ENCODE measurements at places on chromosomes 3 and 15.

- no peak for DNase-seq
Measured at GRCh38 chr3:120100711-120101110, 6.5 kb upstream of the GSK3B start.

DNA sequence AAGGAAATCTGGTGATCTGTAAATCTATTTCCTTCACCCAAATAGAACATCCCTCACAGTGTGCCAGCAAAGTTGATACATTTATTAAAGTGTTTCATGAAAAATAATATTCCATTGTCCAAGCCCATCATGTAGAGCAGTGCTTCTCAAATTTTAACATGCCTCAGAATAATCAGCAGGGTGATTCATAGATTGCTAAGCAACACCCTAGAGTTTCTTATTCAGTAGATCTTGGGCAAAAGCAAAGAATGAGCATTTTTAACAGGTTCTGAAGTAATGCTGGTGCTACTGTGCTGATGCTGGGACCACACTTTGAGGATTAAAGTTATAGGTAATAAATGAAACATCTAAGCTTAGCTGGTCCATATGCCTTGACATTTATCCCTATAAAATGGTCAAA lies 210.5 kb downstream of the ZIC4 start:
- no peak for DNase-seq

- DNase-seq, result no peak
Measured at GRCh38 chr15:29034593-29035335, 149.0 kb downstream of the APBA2 start.

- no peak for DNase-seq
Measured at GRCh38 chr3:49617390-49618013, 56.6 kb upstream of the APEH start.

DNA sequence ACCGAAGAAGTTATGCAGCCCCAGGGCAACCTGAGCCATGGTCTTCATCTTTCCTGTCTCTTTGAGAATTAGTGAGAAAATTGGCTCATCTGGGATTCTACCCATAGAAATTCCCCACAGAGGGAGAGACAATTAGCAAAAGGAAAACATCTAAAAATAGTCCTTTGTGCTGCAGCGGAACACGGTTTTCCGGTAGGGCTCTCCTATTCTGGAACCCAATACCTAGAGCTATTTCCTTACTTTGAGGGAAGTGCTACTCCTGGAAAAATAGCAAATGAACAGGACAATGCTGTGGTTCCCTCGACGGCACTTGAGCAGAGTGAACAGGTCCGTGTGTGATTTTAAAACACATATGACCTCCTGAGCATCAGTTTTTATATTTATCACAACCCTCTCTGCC lies 210.5 kb downstream of the FGF12 start:
- DNase-seq, result no peak

DNA sequence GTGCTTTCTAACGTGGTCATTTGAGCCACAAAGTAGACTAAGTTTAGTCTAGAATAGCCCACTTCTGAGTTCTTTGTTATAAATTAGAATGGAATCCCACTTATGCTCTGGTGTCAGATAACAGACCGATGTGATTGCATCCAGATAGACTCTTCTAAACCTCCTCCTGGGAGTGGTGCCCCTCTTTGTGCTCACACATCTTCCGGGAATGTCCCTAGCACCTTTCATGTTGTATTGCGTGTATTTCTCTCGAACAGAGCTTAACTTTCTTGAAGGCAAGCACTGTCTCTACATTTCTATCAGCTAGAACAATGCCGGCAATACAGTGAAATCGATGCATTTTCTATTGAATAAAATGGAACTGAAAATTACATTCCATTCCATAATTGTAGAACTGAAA lies 23.0 kb downstream of the CP start:
- DNase-seq, result no peak

DNA sequence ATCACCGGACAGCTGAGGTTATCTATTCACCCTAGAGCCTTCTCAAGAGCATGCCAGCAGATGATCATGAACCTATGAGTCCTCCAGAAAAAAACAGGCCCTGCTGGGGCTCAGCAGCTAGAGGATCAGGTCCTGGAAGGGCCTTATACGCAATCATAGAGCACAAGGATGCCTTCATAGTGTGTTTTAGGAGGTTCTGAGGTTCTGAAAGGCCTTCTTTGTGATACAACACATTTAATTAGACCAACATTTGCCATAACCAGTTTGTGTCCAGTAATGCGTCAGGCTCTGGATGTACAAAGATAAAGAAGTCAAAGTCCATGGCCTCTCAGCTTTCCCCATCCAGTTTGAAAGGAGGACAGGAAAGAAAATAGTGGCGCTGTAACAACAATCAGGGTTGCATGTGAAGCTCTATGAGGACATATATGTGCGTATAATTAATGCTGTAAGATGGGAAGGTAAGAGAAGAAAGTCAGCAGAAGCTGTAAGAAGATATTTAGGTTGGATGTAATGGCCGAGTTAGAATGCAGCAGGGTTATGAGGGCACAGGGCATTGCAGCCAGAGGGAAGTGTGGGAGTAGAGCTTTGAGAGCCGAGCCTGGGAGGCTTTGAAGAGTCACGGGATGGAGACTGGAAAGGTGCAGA lies 302.6 kb upstream of the TBL1XR1 start:
- no peak for DNase-seq

- DNase-seq, result no peak
Measured at GRCh38 chr15:52617026-52617425, 48.2 kb upstream of the ARPP19 start.

DNA sequence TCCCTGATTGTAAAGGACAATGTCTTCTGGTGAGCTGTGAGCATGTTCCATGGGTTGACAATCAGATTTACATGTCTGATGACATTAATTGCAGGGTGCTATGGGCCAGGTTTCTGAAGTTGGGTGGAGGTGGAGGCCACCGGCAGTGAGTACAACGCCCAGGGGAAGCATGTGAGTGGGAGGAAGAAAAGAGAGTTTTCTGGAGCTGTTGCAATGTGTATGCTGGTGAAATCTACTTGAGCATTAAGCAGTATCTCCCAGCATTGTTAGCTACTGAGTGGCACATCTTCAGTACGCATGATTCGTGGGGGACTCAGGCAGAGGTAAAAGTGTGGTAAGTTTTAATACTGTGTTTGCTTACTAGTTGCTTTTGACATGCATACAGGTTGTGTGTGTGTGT lies 26.6 kb downstream of the TMEM45A start:
- DNase-seq, result no peak

DNA sequence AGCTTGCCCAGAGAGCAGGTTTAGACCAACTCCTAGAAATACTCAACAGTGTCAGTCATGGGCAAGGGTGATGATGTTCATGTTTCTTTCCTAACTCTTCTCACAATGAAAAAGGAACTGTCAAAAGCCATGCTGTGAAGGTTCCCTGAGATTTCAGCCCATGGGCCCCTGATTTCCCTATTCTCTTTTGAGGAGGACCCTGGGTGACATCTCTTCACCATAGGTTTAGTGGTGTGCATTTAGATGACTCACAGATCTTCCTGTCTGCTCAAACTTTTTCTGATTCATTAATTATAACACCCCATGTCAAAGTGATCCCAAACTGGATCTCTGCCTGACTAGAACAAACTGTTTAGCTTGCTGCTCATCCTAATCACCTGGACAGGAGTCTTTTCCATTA lies 108.0 kb downstream of the BBX start:
- no peak for DNase-seq

- no peak for DNase-seq
Measured at GRCh38 chr3:54939557-54940300, 11.9 kb upstream of the LRTM1 start.

DNA sequence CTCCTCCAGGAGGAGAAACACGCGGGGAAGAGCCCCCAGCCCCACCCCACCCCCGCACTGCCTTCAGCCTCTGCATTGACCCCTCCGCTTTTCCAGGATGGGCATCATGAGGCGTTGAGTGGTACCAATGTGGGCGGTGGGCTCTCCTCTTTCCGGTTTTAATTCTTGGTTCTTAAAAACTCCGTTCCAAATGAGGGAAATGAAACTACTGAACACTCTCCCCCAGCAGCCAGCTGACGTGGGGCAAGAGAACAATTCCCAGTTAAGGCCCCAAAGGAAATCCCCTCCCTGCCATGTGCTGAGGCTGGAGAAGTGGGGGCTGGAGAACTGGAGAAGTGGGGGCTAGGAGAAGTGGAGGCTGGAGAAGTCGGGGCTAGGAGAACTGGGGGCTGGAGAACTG lies 5.3 kb upstream of the NRROS start:
- DNase-seq, result no peak

GRCh38 chr3:13348661-13349396 lies 71.3 kb downstream of the NUP210 start:
- DNase-seq, result no peak

- DNase-seq, result peak; percentile 30
Measured at GRCh38 chr3:141368062-141368924, at the start of gene ZBTB38. ZBTB38 (plus strand) TSS chr3:141368504; CDS start chr3:141442389, 73,885 bp downstream.

DNA sequence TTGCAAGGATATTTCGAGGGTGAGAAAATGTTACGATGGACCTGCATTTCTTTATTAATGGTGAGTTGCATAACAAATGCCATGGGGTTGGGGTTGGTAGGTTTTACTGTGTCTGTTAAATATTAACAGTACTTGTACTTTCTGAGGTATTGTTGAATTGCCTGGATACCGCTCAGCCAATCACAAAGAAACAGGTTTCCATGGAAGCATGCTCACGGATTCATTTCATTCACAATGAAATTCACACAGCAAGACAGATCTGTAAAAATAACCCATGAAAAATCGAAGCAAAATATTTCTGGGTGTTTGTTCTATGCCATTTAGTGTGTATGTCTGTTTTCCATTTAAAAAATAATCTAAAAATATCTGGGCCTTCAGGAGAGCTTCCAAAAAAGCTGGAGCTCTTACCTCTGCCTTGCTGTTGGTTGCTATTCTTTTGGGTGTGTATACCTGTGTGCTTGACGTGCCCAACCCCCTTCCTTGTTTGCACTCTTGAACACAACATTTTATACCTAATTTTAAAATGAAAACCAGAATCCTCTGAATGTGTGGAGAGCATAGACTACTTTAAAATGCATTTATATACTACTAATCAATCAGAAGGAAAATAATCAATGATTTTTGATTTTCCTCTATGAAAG lies 479.8 kb upstream of the TBL1XR1 start:
- no peak for DNase-seq

DNA sequence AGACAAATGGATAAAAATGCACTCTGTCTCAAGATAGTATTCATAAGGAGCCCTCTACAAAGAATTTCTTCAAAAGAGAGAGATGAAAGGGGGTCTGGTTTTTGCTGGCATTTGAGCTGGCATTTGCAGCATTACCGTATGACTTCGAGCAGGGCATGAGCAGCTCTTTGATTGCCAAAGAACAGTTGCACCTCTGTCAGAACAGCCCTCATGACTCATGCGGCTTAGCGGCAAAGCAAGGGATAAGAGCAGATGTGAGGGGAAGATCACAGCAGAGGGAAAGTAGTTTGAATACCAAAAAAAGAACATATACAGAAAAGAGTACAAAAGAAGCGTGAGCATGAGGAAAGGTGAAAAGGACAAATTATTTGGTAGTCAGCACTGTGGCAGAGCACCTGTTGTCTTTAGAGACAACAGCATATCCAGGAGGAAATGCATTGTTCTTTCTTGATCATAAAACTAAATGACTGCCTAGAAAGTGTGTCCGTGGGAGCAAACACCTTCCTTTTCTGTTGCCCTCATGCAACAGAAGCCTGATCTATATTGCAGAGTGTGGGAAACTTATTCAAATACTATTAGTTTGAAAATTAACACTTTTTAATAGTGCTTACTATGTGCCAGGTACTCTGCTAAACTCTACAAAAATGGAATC lies 80.5 kb upstream of the SLC24A5 start:
- DNase-seq, result no peak

DNA sequence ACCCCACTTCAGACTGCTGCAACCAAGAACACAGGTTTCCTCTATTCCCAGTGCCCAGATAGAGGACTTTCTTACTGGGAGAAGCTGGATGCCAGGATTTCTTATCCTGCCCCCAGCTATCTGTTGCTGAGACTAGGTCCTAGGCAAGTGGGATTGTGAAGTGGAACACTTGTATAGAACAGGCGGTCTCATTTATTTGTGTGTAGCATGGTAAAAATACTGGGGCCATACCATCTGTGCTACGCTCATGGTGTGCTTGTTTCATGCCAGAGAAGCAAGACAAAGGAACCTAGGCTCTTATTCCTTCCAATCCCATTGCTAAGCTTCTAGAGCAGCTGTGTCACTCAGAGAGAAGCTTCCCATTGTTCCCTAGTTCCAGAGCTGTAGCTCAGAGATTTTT lies 191.5 kb upstream of the EPHA6 start:
- DNase-seq, result no peak

DNA sequence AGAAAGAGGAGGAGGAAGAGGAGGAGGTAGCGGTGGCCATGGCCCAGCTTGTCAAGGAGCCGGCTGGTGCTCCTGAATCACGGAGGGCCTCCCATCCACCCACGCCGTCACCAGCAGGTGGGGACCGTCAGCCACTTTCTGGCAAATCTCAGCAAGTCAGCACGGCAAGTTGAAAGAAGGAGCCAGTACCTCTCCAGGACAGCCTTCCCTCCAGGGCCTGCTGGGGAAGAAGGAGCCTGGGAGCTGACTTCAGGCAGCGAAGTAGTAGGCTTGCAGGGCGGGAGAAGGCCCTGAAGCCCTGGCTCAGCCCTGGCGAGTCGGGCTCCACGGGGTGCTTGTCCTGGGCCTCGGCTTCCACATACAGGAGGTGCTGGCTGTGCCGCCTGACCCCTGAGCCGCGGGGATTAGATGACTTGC lies 99.2 kb upstream of the TRPM1 start:
- DNase-seq, result peak; percentile 78

DNA sequence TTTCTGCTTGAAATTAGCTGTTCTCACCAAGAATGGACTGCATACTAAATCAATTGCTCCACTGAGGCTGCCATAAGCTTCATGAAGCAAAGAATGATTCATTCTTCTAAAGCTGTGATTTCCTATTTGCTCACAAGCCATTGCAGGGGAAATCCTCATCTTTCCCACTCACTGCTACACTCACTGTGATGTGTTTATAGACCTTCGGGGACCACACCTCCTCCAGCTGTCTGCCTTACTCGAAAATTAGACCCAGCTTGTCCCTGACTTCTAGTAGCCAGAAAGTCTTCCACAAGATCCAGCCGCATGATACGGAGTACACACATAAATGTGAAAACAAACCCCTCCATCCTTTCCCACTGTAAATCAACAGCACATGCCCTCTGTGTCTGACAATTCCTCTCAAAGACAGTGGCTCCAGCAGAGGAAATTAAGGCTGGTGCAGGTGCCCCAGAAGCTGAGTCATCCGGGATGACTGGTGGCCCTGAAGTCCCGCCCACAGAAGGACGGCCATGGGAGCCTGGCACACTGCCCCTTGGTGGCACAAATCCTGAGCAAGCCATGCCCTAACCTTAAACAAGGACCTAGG lies 172.0 kb downstream of the STT3B start:
- no peak for DNase-seq

GRCh38 chr15:41494922-41495735 lies 1.5 kb downstream of the ITPKA start:
- no peak for DNase-seq

DNA sequence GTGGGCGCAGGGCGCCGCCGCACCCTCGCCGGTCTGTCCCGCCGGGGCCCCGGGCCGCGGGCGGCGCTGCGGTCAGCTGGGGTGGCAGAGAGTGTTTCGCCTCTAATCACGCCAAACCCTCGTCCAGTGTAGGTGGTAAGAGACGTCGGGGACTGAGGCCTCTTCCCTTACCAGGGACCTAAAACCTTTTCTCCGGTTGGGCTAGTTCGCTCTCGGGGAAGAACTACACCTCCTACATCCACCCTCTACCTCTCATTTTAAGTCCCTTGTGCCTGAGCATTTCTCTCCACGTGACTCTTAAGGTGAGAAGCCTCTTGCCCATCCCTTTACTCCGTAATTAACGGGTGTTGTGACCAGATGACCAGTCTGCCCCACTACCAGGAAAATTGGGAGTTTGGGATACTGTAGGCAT lies 520 bp downstream of the TMEM42 start:
- DNase-seq, result no peak

GRCh38 chr15:53811530-53811929 lies 52.1 kb upstream of the WDR72 start:
- DNase-seq, result no peak

All from glutamatergic neuron (in vitro differentiated cells).